Activated CD4-positive, alpha-beta T cell treated with anti-CD3 and anti-CD28 coated beads, Interleukin-2, amount 10 ng/mL, durations not matched to agents 24 days and 14 days (primary cell): ENCODE measurements at places on chromosomes 12 and 14. TPM values are rescaled to one million over a fixed set of nuclear protein-coding genes. Genes with fewer than 3 reads are reported as not detected.

GRCh38 chr14:25887251-25887878, 710.5 kb downstream of the NOVA1 start:
- no peak overlapping the region for H3K27ac ChIP-seq
- no peak for DNase-seq
- no peaks in the 10 kb centered on the region for H3K27me3 ChIP-seq
- no peak overlapping the region for H3K4me3 ChIP-seq

GRCh38 chr12:126346087-126346486, 1280.9 kb downstream of the AACS start:
- no peaks in the 10 kb centered on the region for H3K36me3 ChIP-seq
- no peak overlapping the region for H3K27ac ChIP-seq
- DNase-seq, result no peak
- no peaks in the 10 kb centered on the region for H3K4me1 ChIP-seq
- no peak overlapping the region for H3K4me3 ChIP-seq

Gene CCND2
- total RNA-seq, result 607 and 615 TPM in 2 replicates

- H3K36me3 ChIP-seq, result no peaks in the 10 kb centered on the region
- peaks cover 5% of the 10 kb centered on the region for H3K4me1 ChIP-seq
- H3K27ac ChIP-seq, result no peak overlapping the region
- peak overlapping the region; percentile 72 for H3K4me3 ChIP-seq
These were observed 620 bp downstream of the MMP17 start for GRCh38 chr12:131828671-131829355.

DNA sequence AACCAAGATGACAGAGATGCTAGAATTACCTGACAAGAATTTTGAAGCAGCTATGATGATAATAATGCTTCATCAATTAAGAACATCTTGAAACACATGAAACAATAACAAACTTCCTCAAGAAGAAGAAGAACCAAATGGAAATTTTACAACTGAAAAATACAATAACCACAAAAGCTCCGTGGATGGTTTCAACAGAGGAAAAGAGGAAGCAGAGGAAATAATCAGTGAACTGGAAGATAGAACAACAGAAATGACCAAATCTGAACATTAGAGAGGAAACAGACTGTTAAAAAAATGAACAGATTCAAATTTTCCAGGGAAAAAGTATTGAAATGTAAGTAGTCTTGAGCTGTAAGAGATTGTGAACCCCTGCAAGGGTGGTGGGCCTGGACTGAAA, 62.8 kb upstream of the SLC35F4 start:
- H3K27me3 ChIP-seq, result no peaks in the 10 kb centered on the region
- no peak overlapping the region for H3K27ac ChIP-seq
- no peak overlapping the region for H3K4me3 ChIP-seq
- H3K4me1 ChIP-seq, result no peaks in the 10 kb centered on the region

DNA sequence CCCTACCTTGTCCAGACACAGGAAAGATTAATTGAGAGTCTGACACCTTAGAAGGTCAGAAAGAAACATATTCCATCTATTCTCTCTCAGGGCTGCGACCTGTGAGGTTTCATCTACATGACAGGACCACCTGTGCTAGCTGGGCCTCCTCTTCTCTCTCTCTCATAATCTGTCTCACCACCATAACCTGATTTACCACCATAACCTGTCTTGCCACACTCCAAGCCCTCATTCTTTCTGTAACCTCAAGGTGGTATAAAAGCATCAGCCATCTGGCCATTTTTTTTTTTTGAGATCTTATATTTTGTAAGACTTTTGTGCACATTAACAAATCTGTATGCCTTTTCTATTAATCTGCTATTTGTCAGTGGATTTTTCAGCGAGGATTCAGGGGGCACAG, 75.5 kb downstream of the ACADS start:
- no peak for DNase-seq
- no peak overlapping the region for H3K4me3 ChIP-seq
- peaks cover 28% of the 10 kb centered on the region for H3K36me3 ChIP-seq
- peaks cover 38% of the 10 kb centered on the region for H3K4me1 ChIP-seq

Gene C12orf50
- total RNA-seq, result not detected in 2 replicates

GRCh38 chr12:102601621-102602020, 121.3 kb upstream of the IGF1 start:
- DNase-seq, result no peak
- H3K36me3 ChIP-seq, result no peaks in the 10 kb centered on the region
- H3K4me3 ChIP-seq, result no peak overlapping the region
- no peak overlapping the region for H3K27ac ChIP-seq
- no peaks in the 10 kb centered on the region for H3K4me1 ChIP-seq

Gene ATF7IP
- 62.6 and 72.4 TPM in 2 replicates for total RNA-seq

DNA sequence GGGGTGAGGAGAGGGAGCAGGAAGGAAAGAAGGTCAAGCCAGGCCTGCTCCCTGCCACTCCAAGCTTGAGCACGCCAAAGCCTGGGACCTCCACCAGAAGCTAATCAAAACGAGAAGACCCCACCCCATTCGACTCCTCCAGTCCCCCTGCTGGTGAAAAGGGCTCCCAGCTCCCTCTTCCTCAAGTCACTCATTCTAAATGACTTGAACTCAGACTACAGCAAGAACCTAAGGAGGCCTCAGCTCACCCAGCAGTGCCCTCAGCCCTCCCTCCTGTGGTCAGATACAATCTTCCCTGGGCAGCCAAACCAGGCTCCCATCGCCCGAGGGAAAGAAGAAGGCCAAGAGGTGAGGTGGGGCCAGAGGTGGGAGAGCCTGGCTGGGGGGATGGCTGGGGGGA, 17.4 kb downstream of the HDAC7 start:
- H3K4me1 ChIP-seq, result peaks cover 70% of the 10 kb centered on the region
- no peaks in the 10 kb centered on the region for H3K27me3 ChIP-seq
- peak overlapping the region; percentile 80 for H3K4me3 ChIP-seq
- DNase-seq, result no peak

Gene C3AR1
- total RNA-seq, result 0.56 and 0.73 TPM in 2 replicates

DNA sequence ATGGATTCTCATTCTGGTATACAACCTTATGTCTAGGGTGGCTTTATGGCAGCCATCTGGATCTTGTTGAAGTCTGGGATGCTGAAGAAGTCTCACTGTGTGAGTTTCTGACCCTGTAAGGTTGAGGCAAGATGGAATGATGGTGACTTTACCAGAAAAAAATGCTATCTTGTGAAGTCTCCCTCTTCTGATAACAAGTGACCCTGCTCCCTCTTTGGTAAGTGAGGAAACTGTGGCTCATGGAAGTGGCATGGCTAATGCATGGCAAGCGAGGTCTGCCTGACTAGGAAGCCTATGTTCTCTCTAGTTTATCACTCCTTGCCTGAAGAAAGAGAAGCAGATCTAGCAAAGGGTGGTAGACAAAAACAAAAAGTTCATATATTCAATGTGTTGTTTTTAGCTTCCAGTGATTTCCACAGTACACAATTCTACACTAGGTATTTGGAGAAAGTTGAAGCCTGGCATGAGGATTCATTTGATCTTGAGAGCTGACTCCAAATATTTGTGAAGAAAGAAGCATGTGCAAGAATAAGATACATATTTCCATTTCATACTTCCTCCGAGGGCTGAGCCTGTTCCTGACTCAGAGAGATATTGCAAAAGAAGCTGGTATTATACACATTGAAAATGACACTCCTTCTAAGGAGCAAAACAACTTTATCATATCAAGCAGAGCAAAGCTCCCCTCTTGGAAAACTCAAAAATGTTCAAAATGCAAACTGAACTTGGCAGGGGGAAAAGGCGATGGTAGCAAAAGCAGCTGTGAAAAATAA, 63.6 kb downstream of the HELB start:
- peaks cover 7% of the 10 kb centered on the region for H3K36me3 ChIP-seq
- DNase-seq, result no peak
- H3K4me1 ChIP-seq, result no peaks in the 10 kb centered on the region
- H3K27ac ChIP-seq, result no peak overlapping the region

Gene SMOC1
- not detected in 2 replicates for total RNA-seq

Gene PIWIL1
- not detected in 2 replicates for total RNA-seq

DNA sequence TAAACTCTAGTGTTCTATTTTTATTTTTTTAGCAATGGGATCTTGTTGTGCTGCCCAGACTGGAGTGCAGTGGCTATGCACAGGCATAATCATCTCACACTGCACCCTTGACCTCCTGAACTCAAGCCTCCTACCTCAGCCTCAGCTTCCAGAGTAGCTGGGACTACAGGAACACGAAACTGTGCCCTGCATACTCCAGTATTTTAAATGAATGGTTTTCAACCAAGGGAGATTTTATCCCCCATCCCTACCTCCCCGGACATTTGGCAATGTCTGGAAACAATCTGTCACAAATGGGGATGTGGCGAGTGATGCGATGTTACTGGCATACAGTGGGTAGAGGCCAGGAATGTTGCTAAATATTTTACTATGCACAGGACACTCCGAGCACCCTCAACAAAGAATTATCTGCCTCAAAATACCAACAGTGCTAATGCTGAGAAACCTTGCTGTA, 2.1 kb downstream of the CBX5 start:
- no peak for DNase-seq
- H3K27ac ChIP-seq, result peak overlapping the region; percentile 34
- no peaks in the 10 kb centered on the region for H3K27me3 ChIP-seq
- H3K36me3 ChIP-seq, result peaks cover 36% of the 10 kb centered on the region
- no peak overlapping the region for H3K4me3 ChIP-seq
- peaks cover 42% of the 10 kb centered on the region for H3K4me1 ChIP-seq

DNA sequence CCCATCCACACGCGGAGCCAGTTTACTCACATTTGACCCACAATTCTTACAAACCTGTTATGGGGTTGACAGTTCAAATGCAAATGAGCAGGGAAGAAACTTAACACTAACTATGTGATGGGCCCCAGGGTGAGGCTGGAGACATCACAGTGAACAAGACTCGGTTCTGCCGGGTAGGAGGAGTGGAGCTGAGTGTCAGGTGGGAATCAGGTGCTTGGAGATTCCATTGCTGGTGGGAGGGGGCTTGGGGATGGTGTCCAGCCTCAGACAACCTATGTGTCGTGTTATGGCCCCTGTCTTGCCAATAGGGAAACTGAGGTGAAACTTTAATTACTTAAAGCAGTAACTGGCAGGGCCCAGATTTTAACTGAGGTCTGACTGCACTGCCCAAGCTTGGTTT, 41.9 kb downstream of the BEGAIN start:
- no peaks in the 10 kb centered on the region for H3K27me3 ChIP-seq
- H3K4me3 ChIP-seq, result no peak overlapping the region
- no peak for DNase-seq
- peaks cover 10% of the 10 kb centered on the region for H3K4me1 ChIP-seq
- H3K36me3 ChIP-seq, result no peaks in the 10 kb centered on the region

DNA sequence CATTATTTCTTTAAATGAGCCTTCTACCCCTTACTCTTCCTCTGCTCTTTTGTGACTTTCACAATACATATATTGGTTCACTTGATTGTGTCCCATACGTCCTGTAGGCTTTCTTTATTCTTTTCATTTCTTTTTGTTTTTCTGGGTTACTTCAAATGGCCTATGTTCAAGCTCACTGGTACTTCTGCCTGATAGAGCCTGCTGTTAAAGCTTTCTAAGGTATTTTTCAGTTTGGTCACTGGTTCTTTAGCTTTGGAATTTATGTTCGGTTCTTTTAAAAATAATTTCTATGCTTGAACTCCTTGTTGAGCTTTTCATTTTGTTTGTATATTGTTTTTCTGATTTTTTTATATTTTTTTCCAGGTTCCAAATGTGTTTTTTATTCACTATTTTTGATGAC, 81.9 kb downstream of the E2F7 start:
- DNase-seq, result no peak
- no peak overlapping the region for H3K4me3 ChIP-seq
- no peaks in the 10 kb centered on the region for H3K36me3 ChIP-seq
- H3K27me3 ChIP-seq, result peaks cover 2% of the 10 kb centered on the region
- no peaks in the 10 kb centered on the region for H3K4me1 ChIP-seq

- no peak overlapping the region for H3K4me3 ChIP-seq
- no peaks in the 10 kb centered on the region for H3K4me1 ChIP-seq
- H3K27me3 ChIP-seq, result no peaks in the 10 kb centered on the region
- DNase-seq, result no peak
- no peak overlapping the region for H3K27ac ChIP-seq
These were observed 36.8 kb downstream of the SPTSSA start for GRCh38 chr14:34425095-34425851.

DNA sequence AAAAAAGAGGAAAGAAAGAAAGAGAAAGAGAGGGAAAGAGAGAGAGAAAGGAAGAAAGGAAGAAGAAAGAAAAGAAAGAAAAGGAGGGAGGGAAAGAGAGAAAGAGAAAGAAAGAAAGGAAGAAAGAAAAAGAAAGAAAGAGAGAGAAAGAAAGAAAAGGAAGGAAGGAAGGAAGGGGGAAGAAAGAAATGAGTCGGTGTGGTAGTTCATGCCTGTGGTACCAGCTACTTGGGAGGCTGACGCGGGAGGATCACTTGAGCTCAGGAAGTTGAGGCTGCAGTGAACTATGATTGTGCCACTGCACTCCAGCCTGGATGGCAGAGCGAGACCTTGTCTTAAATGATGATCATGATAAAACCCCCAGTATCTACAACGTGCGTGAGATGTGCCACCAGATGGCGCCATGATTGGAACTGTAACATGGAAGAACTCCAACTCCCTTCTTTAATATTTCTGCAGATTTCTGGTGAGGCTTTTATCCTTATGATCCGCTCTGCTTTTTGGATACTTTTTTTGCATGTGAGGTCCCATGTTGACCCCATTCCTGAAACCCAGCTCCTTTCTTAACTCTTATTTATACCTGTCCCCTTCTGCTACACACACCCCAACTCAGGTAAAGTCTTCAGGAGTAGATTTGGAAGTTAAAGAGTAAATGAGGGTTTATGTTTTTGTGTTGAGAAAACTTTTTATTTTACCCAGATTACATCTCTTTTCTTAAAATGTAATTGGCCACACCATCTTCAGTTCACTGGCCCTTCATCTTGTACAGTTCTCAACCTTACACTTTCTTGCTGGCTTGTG, 25.6 kb downstream of the RNASE10 start:
- H3K4me1 ChIP-seq, result peaks cover 6% of the 10 kb centered on the region
- H3K27ac ChIP-seq, result no peak overlapping the region
- no peaks in the 10 kb centered on the region for H3K36me3 ChIP-seq
- peaks cover 49% of the 10 kb centered on the region for H3K27me3 ChIP-seq

GRCh38 chr12:128076188-128076587, 190.8 kb upstream of the TMEM132C start:
- no peaks in the 10 kb centered on the region for H3K27me3 ChIP-seq
- H3K4me3 ChIP-seq, result no peak overlapping the region
- H3K36me3 ChIP-seq, result no peaks in the 10 kb centered on the region
- no peaks in the 10 kb centered on the region for H3K4me1 ChIP-seq
- DNase-seq, result no peak
- no peak overlapping the region for H3K27ac ChIP-seq
